ENCODE measurements at places on chromosomes 3 and 15.
A peak's percentile ranks its signal among the peaks of the same experiment; 100 is the strongest.

DNA sequence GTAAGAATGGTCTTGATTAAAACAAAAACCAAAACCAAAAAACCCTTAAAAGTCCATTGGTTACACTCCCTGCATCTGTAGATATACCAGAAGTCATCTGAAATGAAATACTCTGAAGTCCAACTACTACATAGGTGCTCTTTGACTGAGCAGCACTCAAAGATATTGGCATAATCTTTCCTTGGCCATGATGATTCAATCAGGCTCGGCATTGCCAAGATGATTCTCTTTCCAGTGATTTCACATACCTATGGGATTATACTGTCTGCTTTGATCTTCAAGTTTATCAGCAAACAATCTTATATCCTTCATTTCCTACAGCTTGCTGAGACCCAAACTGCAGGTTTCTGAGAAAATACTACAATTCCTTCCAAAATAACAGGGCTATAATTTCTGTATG is 35.9 kb upstream of the DIPK2A start:
- no peak for DNase-seq

- no peak for DNase-seq
Observed at GRCh38 chr3:144369129-144369879, 397.7 kb downstream of the DIPK2A start.

DNA sequence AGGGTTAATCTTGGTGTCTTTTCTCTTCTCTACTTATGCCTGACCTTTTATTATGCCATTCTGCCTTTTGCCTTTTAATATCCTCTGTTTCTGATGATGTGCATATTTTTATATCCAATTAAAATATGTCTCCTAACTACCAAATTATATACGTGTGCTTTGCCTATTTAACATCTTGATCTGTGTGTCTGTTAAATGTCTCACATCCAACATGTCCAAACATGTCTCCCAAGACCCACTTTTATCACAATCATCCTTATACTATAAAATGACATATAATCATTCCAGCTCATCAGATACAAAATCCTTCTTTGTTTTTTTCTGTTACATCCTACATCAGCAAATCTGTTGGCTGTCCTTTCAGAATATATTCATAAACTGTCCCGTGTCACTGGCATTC is 539.5 kb downstream of the ZPLD1 start:
- no peak for DNase-seq

GRCh38 chr3:48592519-48593087 is 2.5 kb downstream of the COL7A1 start:
- DNase-seq = no peak

- no peak for DNase-seq
Observed at GRCh38 chr3:114770874-114771273, 376.2 kb downstream of the ZBTB20 start.

GRCh38 chr15:60371175-60372051 is 26.4 kb downstream of the ANXA2 start:
- peak; percentile 97 for DNase-seq

Measured in non-pigmented ciliary epithelial cell (primary cell).